ENCODE measurements at places on chromosomes 4 and X. TPM values are rescaled to one million over a fixed set of nuclear protein-coding genes. Genes with fewer than 3 reads are reported as not detected.

AKAP14 gene
- polyA plus RNA-seq = not detected

ARHGAP4 gene
- 54.6 TPM for polyA plus RNA-seq

DNA sequence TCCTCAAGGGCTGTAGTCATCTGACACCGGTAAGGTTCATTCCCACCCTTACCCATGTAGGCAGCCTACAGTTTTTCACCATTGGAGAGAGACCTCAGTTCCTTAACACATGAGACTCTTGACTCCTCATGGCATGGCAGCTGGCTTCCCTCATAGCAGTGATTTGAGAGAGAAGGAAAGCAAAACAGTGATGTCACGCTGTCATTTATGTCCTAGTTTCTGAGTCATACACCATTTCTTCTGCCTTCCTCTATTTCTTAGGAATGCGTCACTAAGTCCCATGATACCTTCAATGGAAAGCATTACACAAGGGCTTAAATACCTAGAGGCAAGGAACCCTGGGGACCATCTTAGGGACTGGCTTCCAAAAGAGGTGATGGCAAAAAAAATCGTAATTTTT lies 226.1 kb downstream of the SPCS3 start:
- no peak for DNase-seq

GRCh38 chr4:24769571-24769970 lies 25.8 kb upstream of the SOD3 start:
- no peak for DNase-seq

DNA sequence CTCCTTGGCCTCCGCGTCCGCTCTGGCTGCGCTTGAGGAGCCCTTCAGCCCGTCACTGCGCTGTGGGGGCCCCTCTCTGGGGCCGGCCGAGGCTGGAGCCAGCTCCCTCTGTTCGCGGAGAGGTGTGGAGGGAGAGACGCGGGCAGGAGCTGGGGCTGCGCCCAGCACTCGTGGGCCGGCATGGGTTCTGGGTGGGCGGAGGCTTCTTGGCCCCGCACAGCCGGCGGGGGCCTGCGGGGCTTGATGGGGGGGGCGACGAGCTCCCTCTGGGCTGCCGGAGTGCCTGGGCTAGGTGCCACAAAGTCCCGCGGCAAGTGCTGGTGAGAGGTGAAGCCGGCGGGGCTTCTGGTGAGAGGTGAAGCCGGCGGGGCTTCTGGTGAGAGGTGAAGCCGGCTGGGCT lies 61.9 kb downstream of the ANKRD50 start:
- DNase-seq = no peak

All from immature natural killer cell (primary cell).